ENCODE measurements at places on chromosomes 5 and 9.

DNA sequence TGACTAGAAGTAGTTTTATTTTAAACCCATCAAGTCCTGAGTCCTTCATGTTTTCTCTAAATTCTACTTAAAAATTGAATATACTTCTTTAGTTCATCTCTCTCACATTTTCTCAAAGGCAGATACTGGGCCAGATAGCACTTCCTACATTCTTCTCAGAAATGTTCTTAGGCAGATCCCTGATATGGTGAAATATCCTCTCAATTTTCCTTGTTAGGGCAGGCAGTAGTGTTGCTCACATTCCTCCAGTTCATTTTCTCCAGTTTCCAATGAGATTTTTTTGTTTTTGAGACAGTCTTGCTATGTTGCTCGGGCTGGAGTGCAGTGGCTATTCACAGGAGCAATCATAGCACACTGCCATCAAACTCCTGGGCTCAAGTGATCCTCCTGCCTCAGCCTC, 5.7 kb downstream of the GCNT1 start:
- DNase-seq, result no peak

DNA sequence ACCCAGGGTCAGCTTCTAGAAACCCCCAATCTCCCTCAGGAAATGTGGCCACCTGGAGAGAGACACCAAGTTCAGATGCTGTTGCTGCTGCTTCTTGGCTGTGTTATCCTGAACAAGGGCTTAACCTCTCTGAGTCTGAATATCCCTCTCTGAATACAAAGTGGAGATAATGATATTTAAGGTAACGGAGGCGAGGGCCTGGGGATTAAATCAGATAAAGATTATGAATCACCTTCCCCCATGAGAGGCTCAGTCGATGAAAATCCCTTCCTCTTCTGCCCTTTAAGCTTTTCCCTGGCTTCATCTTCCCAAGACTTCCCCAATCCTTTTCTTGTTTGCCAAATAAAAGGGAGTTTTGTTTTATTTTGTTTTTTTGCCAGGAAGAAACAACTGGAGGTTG, 8.1 kb upstream of the CPLX2 start:
- no peak for DNase-seq

- DNase-seq, result no peak
Observed at GRCh38 chr9:123983047-123983446, 28.5 kb upstream of the LHX2 start.

DNA sequence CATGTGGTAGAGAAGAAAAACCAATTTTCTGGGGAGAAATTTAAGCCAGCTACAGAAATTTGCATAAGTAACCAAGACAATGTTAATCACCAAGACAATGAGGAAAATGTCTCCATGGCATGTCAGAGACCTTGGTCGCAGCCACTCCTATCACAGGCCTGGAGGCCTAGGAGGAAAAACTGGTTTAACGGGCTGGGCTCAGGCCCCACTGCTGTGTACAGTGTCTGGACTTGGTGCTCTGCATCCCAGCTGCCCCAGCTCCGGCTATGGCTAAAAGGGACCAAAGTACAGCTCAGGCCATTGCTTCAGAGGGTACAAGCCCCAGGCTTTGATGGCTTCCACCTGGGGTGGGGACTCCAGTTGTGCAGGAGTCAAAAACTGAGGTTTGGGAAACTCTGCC, 1075.1 kb upstream of the CDH18 start:
- no peak for DNase-seq

- no peak for DNase-seq
Observed at GRCh38 chr5:8601831-8602354, 732.9 kb downstream of the MTRR start.

- DNase-seq, result no peak
Observed at GRCh38 chr9:74245866-74246497, 251.2 kb upstream of the RORB start.

DNA sequence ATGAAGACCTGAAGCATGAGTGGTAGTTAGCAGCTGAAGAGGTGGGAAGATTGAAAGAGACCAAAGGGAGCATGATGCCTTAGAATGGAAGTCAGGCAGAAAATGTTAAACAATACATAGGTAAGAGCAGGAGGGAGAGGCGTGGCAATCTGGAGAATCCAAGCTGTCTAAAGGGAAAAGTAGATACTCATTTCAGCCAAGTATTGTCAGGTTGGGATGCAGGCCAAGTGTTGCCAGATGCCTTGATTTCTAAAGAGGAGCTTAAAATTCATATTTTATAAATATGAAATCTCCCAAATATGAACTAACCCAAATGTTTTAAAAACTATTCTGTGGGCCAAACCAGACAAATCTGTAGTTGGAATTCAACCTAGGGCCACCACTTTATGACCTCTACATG, 4.2 kb downstream of the PAM start:
- DNase-seq, result no peak
